Stimulated activated CD4-positive, alpha-beta T cell treated with anti-CD3 and anti-CD28 coated beads, TNF-alpha, amount 100 ng/mL, for 1 hour (primary cell): ENCODE measurements at places on chromosomes 3 and 15.

DNA sequence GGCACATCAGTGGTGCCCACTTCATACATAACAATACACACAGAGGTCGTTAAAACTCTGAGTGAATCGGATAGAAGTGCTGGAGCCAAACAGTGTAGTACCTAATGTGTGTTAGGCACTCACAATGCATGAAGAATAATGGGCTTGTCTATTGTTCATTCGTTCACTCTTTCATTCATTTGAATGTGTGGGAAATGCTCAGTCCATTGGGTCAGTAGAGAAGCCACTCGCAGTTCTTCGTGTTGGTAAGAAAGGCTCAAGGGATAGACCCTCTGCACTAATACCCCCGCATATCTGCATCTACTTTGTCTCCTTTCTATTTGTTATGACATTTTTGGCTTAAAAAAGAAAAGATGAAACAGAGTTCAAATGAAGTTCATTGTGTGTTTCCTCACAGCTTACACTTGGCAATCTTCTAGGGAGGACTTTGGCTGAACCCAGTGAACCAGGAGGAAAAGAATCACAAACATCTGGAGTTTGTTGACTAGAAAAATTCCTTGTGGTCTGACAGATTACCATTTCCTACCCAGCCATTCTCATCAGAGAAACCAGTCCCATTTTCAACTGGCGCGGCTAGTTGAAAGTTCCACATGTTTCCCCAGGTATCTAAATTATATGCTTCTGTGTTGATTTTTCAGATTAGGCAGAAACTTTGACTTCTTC, 32.8 kb upstream of the MFSD1 start:
- DNase-seq, result no peak

DNA sequence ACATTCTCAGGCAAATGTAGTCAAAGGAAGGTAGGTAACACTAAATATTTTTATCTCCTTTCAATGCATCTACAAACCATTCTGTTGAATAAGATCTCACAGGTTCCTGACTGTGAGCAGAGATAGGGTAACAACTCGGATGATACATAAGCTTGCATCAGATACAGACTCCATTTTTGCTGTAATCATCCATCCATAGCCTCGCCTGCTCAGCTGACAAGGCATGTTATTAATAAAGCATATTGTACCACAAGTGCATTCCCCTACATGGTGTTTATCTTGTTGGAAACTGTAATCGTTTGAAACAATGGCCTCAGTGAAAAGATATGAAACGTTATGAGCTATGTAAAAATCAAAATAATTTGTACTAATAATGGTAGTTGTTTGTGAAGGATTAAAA, 35.4 kb upstream of the TCF12 start:
- DNase-seq, result no peak

DNA sequence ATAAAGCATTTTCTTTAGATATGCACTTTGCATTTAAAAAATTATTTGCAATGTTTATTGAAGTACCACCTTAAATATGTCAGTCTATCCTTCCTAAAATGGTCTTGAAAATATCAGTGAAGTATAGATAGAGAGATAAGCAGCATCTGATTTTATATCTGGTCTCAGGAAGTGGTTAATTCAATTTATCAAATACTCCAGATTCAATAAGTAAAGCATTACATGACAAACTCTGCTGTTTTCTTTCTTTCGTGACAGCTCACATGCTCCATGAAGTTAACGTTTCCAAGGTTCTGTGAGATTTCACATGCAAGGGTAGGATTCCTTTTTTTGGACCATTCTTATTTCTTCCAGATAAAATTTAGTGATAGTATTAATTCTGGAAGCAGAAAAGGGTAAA, 775.4 kb upstream of the ROBO1 start:
- no peak for DNase-seq

DNA sequence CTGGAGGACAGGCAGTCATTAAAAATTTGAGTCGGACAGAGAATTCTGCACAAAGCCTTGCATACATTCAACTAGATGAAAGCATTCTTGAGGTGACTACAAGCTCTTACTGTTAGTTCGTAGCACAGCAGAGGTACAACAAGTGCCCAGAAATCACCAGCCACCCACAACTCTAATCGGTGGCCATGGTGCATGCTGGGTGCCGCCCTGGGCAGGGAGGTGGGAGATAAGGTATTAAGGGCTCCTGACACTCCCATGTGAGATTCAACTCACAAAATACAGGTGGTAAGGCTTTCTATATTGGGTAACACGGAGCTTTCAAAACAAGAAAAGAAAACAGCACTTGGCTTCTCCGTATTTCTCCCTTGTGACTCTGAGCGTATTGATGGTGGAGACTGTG, 66.0 kb downstream of the MEIS2 start:
- no peak for DNase-seq

DNA sequence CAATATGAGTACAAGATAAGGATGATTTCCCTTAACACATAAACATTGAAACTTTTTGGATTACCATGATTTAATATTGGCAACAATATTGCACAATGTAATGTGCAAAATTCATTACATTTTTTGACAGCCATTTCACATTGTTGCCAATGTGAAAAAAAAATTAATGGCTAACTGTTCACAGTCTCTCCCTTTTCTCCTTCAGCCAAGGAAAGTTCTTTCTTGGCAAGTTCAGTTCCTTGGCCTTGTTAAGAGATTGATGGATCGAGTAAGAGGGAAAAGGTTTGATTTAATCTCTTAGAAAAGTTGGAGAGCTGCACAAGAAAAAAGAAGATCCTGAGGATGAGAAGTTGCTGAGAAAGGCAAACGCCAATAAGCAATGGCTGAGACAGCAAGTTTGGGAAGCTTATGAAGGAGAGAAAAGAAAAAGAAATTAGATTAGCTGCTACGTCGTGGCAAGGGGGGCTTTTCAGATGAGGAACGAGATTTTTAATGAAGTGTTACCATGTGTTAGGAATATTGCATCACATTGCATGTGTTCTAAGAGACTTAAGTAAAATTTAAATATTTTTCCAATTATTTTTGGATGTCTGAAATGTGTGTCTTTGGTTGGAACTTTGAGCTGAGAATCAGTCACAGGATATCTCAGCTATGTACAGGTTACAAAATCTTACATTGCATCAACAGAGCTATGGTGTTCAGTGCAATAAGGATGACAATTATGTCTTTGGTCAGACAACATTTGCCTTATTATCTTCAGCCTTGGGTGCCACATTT, 61.4 kb upstream of the ZNF280D start:
- no peak for DNase-seq

- no peak for DNase-seq
These were observed 41.0 kb upstream of the IREB2 start for GRCh38 chr15:78396976-78397375.

DNA sequence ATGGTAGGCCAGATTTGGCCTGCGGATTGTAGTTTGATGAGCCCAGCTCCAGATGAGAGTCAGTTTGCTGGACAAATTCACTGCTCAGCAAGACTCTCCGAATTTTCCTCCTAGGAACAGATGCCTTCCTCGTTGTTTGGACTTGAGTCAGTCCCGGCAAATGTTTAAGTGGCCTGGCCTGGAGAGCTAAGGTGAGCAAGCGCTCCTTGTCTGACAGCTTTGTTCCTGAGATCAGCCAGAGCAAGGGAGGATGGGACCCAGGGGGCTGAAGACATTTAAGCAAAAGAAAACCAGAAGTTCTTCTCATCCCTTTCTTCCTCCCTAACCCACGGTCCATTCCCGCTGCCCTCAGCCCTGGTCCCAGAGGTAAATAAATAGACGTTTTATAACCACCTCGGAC, 40.3 kb downstream of the POLR2M start:
- DNase-seq, result no peak

DNA sequence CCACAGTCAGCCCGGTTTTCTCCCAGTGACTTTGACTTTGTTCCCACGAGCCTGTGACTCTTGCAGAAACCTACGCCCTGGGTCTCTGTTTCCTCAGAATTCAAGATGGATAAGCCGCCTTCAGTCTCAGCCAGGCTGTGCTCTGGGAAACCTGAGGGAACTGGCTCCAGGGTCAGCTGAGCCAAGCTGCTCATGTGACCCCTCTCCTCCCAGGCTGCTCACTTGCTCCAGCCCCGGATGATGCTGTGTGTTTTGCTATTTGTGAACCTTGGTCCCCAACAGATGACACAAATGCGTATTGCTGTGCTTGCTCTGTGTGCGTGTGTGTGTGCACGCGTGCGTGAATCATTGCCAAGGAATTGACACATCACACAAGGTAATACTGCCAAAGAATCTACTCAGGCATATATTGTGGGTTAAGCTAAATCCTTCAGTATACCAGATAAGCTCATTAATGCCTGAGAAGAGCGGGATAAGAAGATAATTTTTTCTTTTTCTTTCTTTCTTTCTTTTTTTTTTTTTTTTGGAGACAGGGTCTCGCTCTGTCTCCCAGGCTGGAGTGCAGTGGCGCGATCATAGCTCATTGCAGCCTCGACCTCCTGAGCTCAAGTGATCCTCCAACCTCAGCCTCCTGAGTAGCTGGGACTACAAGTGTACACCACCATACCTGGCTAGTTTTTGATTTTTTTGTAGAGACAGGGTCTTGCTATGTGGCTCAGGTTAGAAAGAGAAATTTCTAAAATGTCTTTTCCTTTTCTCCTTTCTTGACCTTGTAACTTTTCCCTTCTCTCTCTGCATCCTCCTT, 29.2 kb upstream of the UMPS start:
- no peak for DNase-seq

DNA sequence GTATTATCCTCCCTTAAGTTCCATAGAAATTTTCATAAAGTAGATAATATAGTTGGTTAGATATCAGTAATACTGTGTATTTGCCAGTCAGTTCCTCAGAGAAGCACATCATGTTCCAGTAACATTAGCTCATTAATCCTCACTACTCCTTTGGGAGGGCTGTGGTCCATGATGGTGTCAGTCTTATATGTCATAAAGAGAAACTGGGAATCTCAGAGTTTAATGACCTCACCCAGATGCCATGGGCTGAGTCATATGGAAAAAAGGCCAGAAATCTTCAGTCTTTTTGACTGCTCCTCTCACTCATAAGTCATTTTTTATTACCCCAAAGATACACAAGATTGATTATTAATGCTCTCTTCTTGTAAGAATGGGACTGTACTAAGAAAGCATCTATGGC, 188.6 kb downstream of the CHL1 start:
- no peak for DNase-seq

- DNase-seq, result no peak
These were observed 36.2 kb downstream of the PFN2 start for GRCh38 chr3:149934524-149934923.

DNA sequence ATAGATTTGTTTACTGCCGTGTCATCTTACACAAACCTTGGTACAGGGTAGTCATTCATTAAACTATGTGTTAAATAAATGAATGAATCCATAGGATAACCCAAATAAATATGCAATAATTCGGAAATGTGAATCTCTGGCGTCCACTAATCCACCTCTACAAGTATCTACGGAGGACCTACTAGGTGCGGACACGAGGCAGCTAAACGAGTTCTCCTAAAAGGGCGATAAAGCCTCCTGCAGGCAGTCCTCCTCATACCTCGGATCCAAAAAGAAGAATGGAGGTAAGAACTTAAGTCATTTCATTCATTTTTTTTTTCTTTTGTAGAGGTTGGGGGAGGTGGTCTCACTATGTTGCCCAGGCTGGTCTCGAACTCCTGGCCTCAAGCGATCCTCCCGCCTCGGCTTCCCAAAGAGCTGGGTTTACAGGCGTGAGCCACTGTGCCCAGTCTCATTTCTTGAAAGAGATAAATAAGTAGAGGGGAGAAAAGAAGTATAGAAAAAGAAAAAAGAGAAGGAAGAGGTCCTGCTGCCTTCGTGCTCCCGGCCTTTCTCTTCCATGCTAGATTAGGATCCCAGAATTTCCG, 706 bp upstream of the RPL35A start:
- no peak for DNase-seq

DNA sequence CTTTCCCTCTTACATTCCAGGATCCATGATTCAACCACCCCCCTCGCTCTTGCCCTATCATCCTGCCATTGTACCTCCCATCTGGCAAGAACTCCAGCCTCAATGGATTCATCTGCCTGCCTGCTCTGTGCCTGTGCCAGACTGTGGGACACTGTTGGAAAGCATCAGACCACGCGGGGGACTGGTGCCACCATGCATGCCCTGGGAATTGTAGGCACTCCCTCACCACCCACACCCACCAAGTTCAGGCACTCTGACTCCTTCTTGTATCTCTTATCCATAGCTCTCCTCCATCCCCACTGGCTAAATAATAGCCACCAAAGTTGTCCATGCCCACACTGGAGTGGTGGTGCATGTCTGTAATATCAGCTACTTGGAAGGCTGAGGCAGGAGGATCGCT, 143.8 kb downstream of the TPRA1 start:
- DNase-seq, result no peak

DNA sequence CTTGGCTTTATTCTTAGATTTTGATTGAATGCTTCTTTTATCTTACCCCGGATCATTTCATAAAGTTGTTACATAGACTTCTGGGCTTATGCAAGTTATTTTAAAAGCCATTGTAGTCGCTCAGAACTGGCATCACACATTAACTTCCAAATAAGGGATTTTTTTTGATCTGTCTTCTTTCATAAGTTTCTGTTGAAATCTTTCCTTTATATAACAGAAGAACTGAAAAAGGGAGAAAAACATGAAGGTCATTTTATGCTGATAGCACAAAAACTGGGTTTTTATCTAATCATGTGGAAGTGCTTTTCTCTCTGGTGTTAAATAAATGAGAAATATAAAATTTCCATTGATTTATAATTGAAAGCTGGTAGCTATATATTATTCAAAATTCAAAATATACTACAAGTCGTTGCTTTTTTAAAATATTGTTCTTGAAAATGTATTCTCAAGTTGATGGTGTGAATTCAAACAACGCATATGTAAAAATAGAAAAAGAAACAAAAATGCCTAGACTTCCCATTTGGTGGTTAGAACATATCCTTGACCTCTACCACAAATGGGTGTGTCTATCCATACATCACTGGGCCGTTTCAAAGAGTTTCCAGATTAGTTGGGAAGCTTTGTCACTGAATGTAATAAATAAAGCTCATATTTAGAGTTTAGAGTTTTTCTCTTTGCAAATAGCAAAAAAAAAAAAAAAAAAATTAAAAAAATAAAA, 258.3 kb upstream of the ZPLD1 start:
- no peak for DNase-seq

GRCh38 chr3:98532709-98533571, 1.2 kb downstream of the GPR15 start:
- no peak for DNase-seq

DNA sequence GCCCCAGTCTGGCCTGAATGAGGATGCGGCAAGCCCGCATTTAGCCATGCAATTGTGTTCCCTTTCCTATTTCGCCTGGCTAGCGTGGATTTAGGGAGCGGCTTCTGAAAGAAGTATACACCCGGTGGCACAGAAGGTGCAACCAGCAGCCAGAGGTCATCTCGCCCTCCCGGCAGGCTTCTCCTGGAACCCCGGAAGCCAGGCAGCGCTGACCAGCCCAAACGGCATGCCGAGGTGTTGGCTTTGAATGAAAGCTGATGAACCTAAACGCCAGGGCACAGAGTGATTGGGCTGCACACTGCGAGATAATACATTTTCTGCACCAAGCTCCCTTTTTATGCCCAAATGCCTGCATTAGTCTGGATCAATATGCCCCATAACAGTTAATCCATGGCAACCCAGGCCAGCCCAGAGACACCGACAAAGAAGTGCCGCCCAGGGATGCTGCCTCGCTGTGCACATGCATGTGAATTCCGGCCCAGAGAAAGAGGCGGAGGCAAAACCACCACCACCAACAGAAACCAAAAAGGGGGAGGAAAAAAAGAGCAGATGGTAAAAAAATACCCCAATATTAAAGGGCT, 1.4 kb downstream of the SRGAP3 start:
- DNase-seq, result no peak

- DNase-seq, result no peak
These were observed 72.0 kb upstream of the KLF13 start for GRCh38 chr15:31254431-31255175.
